Spinal cord (tissue), 10 donors: ENCODE measurements at places on chromosomes 5 and 9. TPM values are rescaled to one million over a fixed set of nuclear protein-coding genes. Genes with fewer than 3 reads are reported as not detected.

DNA sequence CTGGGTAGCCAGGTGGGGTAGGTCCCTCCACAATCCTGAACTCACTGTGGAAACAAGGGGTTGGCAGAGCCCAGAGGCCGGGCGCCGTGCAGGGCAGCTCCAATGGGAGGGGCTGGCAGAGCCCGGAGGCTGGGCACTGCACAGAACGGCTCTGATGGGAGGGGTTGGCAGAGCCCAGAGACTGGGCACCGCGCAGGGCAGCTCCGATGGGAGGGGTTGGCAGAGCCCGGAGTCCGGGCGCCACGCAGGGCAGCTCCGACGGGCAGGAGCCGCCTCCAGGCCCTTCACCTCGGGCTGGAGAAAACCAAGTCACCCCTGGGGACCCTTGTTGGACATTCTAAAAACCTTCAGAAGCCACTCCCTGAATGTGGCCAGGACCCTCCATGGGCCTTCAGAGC lies 9.3 kb downstream of the NACC2 start:
- peak; percentile 61 for DNase-seq
- peaks cover 81% of the 10 kb centered on the region for H3K4me1 ChIP-seq
- peaks cover 35% of the 10 kb centered on the region for H3K36me3 ChIP-seq
- no peaks in the 10 kb centered on the region for H3K27me3 ChIP-seq

DNA sequence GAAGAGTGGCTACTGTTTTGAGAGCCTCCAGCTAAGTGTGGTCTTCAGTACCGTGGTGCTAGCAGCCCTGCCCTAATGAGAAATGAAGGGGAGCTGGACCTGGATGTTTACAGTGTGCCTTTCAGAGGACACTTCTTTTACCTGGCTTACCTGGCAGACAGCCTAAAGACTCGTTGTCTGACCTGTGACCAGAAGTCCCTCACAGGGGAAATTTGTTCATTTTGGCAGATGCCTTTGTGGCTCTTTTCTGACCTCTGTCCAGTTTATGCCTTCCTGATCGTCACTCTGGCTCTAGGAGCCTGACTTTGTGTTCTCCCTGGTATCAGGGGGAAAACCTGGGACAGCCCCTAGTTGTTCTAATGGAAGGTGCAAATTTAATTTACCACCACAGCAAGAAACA lies 475.1 kb downstream of the DMRTA1 start:
- DNase-seq, result no peak
- H3K27me3 ChIP-seq, result no peaks in the 10 kb centered on the region
- H3K36me3 ChIP-seq, result no peaks in the 10 kb centered on the region
- no peak overlapping the region for H3K27ac ChIP-seq
- H3K4me3 ChIP-seq, result no peak overlapping the region
- H3K4me1 ChIP-seq, result no peaks in the 10 kb centered on the region

DNA sequence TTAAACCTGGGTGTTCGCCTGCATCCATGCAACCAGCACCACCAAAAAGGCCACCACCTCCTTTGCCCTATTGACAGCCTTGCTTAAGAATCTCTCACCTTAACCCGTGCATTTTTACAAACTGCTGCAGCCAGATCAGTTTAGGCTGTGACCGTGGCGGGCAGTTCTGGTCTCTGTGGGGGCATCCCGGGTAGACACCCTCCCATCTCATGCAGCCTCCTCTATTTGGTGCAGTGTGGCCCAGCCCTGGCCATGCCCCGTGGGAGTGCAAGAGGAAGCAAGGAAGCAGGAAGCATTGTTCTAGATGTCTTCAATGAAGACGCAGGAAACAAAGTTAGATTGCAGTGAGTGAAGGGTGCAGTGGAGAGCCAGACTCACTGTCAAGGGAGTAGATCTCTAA lies 108.8 kb upstream of the MVB12B start:
- DNase-seq, result no peak
- H3K27me3 ChIP-seq, result peaks cover 11% of the 10 kb centered on the region
- no peak overlapping the region for H3K27ac ChIP-seq
- H3K4me1 ChIP-seq, result peaks cover 7% of the 10 kb centered on the region
- no peak overlapping the region for H3K4me3 ChIP-seq

DNA sequence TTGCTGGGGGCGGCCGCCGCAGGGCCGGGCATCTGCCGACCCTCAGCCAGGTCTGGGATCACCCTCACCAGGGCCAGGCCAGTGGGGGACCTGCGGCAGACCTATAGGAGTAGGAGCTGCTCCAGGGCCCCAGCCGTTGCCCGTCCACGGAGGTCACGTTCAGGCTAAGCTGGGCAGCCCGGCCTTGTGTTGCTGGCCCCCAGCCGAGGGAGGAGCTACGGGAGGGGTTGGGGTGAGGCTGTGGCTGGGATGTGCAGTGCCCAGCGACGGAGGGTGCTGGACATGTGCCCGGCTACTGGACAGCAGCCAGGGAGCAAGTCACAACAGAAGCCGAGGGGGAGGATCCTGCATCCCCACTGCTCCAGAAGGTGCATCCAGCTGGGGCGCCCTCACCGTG lies 39.6 kb upstream of the SLC6A19 start:
- H3K36me3 ChIP-seq, result no peaks in the 10 kb centered on the region
- H3K4me3 ChIP-seq, result no peak overlapping the region
- H3K27me3 ChIP-seq, result peaks cover 5% of the 10 kb centered on the region
- no peak overlapping the region for H3K27ac ChIP-seq

DNA sequence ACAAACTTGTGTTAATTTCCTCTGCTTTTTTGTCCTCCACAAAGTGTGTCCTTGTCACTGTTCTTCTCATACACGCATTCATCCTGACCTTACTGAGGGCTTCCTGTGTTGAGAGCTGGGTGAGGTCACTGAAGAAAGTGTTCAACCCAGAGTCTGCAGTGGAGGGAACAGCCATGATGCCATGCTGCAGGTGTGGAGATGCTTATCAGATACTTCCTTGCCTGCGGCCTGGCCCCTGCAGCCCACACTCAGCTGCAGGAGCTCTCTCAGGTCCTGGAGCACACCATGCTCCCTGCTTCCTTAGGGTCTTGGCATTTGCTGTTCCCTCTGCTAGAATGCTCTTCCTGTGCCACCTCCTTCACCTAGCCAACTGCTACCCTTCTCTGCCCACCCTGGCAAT lies 108.1 kb upstream of the SPRY4 start:
- H3K27me3 ChIP-seq, result no peaks in the 10 kb centered on the region
- no peak overlapping the region for H3K4me3 ChIP-seq
- no peaks in the 10 kb centered on the region for H3K36me3 ChIP-seq
- no peak for DNase-seq
- peaks cover 4% of the 10 kb centered on the region for H3K4me1 ChIP-seq

CARTPT gene
- 5.0 TPM for total RNA-seq

DNA sequence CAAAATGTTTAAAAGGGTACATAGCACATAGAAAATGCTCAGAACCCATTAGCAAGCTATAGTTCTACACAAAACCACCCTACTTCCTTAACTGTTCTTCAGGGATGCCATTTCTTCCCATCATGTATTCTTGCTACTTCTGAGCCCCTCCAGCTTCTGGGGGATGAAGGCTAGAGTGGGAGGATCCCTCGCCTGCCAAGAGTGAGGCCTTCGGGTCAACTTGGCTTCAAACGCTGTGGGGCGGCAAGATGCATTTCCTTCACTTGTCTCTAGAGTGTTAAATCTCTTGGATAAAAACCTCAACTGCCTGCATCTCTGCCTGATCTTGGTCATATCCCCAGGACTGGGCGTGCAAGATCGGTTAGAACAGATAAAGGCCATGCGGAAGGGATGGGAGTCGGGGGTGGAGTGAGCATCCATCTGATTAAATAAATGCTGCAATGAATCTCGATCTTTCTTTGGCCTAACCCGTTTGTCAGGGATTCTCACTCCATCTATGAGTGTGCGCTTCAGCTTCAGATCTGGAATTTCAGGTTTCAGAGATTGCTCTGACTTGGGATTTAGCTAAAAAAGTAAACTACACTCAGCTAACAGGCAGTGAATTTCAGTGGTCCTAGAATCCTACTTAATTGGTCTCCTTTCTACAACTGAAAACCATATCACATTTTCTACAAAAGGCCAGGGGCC lies 118.0 kb upstream of the PANK3 start:
- peaks cover 3% of the 10 kb centered on the region for H3K27me3 ChIP-seq
- no peaks in the 10 kb centered on the region for H3K4me1 ChIP-seq
- H3K27ac ChIP-seq, result no peak overlapping the region
- H3K4me3 ChIP-seq, result no peak overlapping the region

DNA sequence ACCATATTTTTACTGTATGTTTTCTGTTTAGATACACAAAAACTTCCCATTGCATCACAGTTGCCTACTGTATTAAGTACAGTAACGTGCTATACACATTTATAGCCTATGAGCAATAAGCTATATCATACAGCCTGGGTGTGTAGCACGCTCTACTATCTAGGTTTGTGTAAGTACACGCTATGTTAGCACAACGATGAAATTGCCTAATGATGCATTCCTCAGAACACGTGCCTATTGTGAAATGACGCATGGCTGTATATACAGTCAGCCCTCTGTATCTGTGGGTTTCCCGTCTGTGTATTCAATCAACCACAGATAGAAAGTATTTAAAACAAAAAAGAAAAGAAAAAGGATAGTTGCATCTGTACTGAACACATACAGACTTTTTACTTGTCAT lies 64.2 kb downstream of the SGCD start:
- no peak overlapping the region for H3K27ac ChIP-seq
- no peaks in the 10 kb centered on the region for H3K36me3 ChIP-seq
- no peak for DNase-seq
